ENCODE measurements at places on chromosomes 16 and 17. TPM values are rescaled to one million over a fixed set of nuclear protein-coding genes. Genes with fewer than 3 reads are reported as not detected.
A peak's percentile ranks its signal among the peaks of the same experiment; 100 is the strongest.

The LPCAT2 gene
- 27.4 TPM for total RNA-seq

The KRT32 gene
- total RNA-seq, result not detected

DNA sequence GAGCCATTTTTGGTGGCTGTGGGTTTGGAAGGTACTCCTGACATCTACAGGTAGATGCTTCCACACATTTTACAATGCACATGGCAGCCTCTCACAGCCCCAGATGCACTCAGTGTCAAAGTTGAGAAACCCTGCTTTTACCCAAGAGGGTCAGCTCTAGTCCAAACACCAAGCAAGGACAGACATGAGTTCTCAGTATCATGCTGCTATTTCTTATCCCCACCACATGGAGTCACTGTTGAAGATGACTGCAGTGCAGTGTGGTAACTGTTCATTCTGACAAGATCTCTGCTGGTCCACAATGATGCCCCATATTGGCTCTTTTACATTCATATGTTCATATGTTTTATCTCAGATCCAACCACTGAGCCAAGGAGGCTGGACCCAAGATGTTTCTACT is 50.5 kb upstream of the SALL1 start:
- no peaks in the 10 kb centered on the region for H3K27me3 ChIP-seq
- no peaks in the 10 kb centered on the region for H3K36me3 ChIP-seq
- H3K4me1 ChIP-seq, result no peaks in the 10 kb centered on the region
- H3K27ac ChIP-seq, result no peak overlapping the region

- H3K36me3 ChIP-seq, result peaks cover 4% of the 10 kb centered on the region
- DNase-seq, result no peak
- H3K27me3 ChIP-seq, result no peaks in the 10 kb centered on the region
- peaks cover 13% of the 10 kb centered on the region for H3K4me1 ChIP-seq
These were observed 1.5 kb downstream of the CNP start for GRCh38 chr17:41967921-41968578.

GRCh38 chr17:55533608-55534007 is 22.4 kb upstream of the SMIM36 start:
- no peak overlapping the region for H3K4me3 ChIP-seq
- H3K27me3 ChIP-seq, result no peaks in the 10 kb centered on the region
- no peaks in the 10 kb centered on the region for H3K36me3 ChIP-seq
- DNase-seq, result peak; percentile 56
- peaks cover 10% of the 10 kb centered on the region for H3K4me1 ChIP-seq

DNA sequence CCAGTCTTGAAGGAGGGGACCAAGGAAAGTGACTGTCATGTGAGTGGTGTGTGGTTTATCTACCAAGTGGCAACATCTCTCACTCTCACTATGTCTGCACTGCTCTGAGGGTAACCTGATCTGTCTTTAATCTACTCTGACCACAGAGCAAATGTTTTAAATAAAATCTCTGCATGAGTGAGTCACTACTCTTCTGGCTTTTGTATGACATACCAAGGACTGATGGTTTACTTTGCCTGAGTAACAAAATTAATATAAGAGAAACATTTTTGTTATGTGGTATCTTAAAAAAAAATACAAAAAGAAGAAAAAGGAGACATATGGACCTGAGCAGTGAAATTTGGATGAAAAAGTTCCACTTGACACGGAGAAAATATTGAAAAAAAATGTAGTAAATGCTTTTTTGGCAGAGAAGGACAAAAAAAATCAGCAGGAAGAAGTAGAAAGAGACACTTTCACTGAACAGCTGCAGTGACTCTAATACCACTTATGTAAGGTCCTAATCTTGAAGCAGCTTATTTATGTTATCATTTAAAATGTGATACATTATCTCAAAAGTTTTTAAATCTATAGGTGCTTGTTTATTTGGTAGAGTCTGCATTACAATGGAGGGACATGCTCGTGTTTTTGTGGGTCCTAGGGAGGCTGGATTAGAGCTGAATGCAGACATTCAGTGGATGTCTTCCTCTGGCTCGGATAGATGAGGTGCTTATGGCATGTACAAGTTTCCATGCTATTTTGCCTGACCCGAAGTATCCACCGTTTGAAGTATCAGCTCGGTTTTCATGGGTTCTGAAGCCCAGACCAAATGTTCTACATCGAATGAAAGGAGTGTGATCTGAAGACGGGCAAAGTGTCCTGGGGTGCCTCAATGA is 240.7 kb downstream of the MAP2K6 start:
- no peak overlapping the region for H3K27ac ChIP-seq
- DNase-seq, result peak; percentile 88
- peaks cover 20% of the 10 kb centered on the region for H3K4me1 ChIP-seq
- H3K4me3 ChIP-seq, result peak overlapping the region; percentile 28

DNA sequence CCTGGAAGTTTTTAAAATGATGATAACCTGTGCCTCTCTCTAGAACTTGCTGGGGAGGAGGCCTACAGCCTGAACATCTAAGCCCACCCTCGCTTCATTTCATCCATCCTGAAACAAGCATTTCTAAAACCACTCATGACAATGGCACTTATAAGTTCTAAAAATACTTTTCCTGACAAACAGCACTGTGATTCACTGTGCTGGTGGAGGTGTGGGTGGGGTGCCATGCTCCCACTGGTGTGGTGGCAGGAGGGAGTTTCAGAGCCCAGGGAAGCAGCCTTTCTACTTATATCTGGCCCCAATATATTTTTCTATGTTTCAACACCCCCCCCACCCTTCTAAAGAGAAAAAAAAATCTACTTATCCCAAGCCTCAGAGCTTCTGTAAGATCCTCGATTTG is 52.6 kb downstream of the RAB11FIP4 start:
- peak; percentile 75 for DNase-seq
- H3K27ac ChIP-seq, result no peak overlapping the region
- no peaks in the 10 kb centered on the region for H3K27me3 ChIP-seq
- H3K4me1 ChIP-seq, result peaks cover 16% of the 10 kb centered on the region

DNA sequence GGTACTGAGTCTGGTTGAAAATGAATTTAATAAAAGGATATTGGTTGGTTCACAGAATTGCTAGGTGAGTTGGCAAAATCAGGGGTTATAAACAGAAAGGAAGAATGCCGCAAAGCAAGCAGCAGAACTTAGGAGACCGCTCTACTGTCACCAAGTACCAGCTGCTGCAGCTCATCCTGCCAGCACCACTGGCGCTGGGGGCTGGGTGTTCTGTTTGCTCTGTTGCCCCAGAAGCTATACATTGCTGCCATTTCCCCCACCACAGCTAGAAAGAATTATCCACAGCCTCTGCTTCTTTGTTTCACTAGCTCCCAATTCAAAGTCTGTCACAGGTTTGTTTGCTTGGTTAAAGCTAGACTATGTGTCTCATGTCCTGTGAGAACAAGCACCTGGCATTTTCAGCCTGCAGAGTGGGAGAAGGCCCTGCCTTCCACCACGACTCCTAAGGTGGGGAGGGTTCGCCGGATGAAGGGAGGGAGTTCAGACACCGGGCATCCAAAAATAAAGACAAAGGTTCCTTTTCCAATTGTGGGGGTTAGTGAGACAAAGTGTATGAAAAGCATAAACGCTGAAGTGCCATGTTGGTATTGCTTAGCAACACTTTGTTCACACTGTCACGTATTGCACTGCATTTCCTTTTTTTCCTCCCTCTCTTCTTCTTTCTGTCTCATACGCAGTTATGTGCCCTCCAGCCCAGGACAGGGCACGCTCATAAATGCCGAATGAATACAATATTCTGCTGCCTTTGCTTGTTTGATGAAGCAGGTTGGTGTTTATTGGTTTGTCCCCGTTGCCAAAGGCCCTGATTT is 9.6 kb upstream of the CPD start:
- no peak overlapping the region for H3K4me3 ChIP-seq
- no peak overlapping the region for H3K27ac ChIP-seq
- H3K36me3 ChIP-seq, result no peaks in the 10 kb centered on the region
- peaks cover 23% of the 10 kb centered on the region for H3K4me1 ChIP-seq
- no peaks in the 10 kb centered on the region for H3K27me3 ChIP-seq

DNA sequence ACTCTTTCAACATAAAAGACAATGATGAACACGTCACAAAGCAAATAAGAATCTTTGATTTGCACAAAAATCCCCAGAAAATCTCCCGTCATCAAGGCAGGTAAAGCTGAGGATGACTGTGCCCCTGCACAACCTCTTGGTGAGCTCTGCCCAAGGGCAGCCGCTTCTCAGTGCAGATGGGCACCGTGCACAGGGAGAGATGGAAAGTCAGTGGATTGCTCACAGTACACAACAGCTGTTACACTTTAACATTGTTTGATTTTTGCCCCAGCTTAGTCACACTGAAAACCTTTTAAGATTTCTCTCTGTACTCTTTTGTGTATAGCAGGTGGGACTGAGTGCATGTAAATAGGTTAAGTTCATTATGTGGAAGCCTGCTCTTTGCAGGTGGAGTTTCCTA is 104.2 kb downstream of the CDK5R1 start:
- no peak overlapping the region for H3K4me3 ChIP-seq
- no peaks in the 10 kb centered on the region for H3K36me3 ChIP-seq
- DNase-seq, result no peak
- H3K27ac ChIP-seq, result no peak overlapping the region

GRCh38 chr17:80168371-80168770 is 1.5 kb upstream of the CARD14 start:
- H3K4me1 ChIP-seq, result no peaks in the 10 kb centered on the region
- H3K4me3 ChIP-seq, result no peak overlapping the region
- no peak for DNase-seq
- no peaks in the 10 kb centered on the region for H3K27me3 ChIP-seq

The RNF151 gene
- total RNA-seq, result not detected

DNA sequence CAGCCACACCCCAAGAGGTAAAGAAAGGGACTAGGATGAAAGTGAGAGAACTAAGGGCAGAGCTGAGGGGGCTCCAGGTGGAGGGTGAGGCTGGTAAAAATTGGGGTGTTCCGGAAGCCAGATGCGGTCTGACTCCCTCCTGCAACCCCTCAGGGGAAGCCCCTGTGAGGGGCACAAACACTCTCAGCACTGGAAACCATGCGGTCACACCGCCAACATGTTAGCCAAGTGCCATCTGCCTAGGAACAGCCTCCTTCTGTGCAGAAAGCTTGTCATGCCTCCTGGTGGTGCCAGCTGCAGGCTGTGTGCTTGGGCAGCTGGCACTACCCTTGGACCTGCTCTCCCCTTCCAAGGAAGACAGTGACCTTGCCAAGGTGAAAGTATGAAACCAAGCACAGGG is 83.5 kb upstream of the RPL38 start:
- H3K4me1 ChIP-seq, result no peaks in the 10 kb centered on the region
- no peak overlapping the region for H3K27ac ChIP-seq
- no peak for DNase-seq
- peaks cover 22% of the 10 kb centered on the region for H3K27me3 ChIP-seq
- no peaks in the 10 kb centered on the region for H3K36me3 ChIP-seq
- no peak overlapping the region for H3K4me3 ChIP-seq

Measured in GM23248 (cell line).